Left lung (tissue), 14 donors: ENCODE measurements at places on chromosomes 11 and 22. TPM values are rescaled to one million over a fixed set of nuclear protein-coding genes. Genes with fewer than 3 reads are reported as not detected.

- no peak for DNase-seq
Observed at GRCh38 chr11:117792992-117793391, 4.0 kb downstream of the DSCAML1 start.

DNA sequence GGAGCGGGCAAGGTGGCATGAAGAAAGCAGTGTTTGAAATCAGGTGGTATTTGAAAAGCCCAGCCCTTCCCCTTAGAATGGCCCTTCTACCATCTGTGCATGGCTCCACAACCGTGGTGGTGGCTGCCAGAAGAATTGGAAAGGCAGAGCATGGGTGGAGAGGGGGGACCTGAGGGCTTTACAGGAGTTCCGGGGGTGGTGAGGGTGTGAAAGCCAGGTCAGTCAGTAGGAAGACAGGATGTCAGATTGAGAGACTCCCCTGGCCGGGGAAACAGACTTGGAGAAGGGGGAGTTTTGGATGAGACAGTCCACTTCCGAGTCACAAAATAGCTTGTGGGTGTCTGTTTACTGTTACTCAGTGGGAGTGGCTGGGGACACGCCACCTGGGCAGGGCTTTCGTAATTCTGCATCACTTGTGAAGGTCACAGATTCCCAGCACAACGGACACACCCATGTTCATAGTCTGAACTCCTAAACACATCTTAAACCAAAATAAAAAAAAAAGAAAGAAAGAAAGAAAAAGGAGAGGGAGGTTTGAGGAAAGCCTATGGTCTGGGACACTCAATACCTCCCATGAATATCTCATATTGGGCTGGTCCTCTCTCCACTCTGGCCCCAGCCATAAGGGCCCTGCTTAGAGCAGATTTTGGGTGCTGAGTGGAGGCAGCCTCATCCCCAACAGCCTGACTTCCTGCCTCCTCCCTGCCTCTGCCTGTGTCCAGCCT is 24.4 kb upstream of the SMIM35 start:
- no peak for DNase-seq

DNA sequence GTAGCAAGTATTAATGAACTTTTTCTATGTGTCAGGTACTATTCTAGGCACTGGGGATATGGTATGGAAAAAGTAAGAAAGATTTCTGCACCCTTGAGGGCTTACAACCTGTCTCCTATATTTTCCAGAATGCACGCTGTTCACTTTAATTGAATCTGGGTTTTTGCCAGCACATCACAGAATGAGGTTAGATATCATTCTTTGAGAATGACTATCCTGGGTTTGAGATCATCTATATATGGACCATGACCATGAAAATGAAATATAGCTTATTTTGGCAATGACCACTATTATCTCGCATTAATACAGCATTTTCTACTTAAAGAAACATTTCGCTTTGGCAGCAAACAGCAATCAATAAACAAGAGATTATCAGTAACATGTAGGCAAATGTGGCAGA is 46.9 kb downstream of the C11orf71 start:
- DNase-seq = no peak

DNA sequence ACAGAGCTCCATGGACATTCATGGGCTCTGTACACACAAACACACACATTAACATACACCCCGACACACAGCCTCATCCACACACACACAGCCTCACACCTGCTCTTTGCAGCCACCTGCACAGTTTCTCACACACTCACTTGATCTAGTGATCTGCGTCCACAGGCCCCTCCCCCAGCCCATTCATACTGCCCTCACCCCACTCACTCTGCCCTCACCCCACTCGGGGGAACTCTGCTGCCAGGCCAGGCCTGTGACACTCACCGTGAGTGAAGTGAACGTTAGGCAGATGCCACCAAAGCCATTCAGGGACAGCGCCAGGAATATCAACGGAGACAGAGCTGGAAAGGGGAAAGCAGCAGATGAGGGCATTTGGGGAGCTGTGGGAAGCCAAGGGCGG is 15.0 kb downstream of the SLC43A1 start:
- no peak for DNase-seq

- DNase-seq = no peak
Observed at GRCh38 chr22:35335936-35336781, 36.5 kb downstream of the TOM1 start.

DNA sequence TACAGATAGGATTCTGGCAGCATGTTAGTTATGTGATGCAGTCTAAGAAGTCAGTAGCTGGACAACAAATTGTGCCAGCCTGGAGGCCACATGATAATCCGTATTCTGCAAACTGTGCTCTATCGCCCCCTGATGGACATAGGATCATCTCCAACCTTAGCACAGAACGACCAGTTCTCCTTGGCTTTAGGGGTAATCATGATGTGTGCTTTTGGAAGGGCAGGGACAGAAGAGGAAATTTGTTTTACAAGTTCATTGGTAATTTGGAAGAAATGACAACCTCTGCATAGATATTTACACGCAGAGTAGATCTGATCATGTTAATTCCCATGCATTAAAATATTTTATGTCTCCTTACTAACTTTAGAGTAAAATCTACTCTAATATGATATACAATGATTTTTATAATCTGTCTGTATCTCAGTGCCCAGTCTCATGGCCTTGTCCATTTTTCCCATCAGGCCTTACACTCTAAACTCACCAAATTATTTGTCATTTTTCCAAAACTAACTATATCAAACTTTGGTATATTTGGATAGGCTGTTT is 12.1 kb downstream of the OR10D3 start:
- DNase-seq = no peak

- DNase-seq = no peak
Observed at GRCh38 chr11:34313099-34313517, 44.7 kb downstream of the ABTB2 start.

DNA sequence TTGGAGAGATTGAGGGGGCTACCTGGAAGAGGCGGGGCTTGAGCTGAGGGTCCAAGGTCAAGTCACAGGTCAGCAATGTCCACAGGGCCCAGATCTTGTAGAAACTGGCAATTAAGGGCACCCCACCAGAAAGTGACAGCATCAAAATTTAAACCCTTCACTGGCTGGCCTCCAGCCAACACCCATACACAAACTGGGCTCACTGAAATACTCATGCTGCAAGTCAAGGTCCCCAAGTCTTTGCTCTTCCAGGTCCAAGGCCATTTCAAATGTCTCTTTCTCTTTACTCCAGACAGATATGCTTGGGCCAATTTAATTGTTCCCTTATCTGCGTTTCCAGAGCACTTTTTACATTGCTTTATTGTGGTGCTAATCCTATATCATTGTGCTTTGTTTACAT is 36.4 kb downstream of the LMO2 start:
- no peak for DNase-seq

- DNase-seq = no peak
Observed at GRCh38 chr11:120223793-120224192, 13.0 kb downstream of the OAF start.

- DNase-seq = no peak
Observed at GRCh38 chr22:29208879-29209623, 3.4 kb downstream of the EMID1 start.

- peak; percentile 75 for DNase-seq
Observed at GRCh38 chr22:50620593-50621355, 7.2 kb downstream of the ARSA start.

DNA sequence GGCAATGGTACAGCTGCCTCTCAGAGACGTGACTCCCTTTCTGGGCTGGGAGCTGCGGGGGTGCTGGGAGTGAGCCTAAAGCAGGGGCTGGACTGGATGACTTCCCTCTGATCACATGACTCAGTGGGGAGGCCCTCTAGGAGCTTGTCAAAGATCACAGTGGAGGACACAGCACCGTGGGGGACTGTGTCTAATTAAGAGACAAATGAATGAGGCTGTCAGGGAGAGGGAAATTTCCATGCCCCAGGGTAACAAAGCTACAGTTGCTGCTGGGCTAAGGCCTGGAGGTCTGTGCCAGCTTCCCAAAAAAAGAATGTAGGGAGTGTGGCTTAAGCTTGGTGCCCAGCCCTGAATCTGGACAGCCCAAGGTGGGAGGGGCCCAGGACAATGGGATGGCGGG is 262.8 kb upstream of the PLET1 start:
- no peak for DNase-seq

- no peak for DNase-seq
Observed at GRCh38 chr22:34526681-34527080, 539.3 kb upstream of the ISX start.

GRCh38 chr11:11985954-11986949 is 22.2 kb downstream of the DKK3 start:
- DNase-seq = no peak

- peak; percentile 43 for DNase-seq
Observed at GRCh38 chr11:2797741-2798361, 87.7 kb downstream of the CDKN1C start.

GRCh38 chr11:104443387-104443786 is 279.4 kb upstream of the PDGFD start:
- no peak for DNase-seq

GRCh38 chr11:46918083-46918787 is at the start of gene LRP4:
Gene LRP4 (minus strand): TSS chr11:46918550. CDS start chr11:46918379, 171 bp downstream.
- peak; percentile 69 for DNase-seq

GRCh38 chr11:61131186-61131585 is 28.9 kb downstream of the CD5 start:
- DNase-seq = no peak

DNA sequence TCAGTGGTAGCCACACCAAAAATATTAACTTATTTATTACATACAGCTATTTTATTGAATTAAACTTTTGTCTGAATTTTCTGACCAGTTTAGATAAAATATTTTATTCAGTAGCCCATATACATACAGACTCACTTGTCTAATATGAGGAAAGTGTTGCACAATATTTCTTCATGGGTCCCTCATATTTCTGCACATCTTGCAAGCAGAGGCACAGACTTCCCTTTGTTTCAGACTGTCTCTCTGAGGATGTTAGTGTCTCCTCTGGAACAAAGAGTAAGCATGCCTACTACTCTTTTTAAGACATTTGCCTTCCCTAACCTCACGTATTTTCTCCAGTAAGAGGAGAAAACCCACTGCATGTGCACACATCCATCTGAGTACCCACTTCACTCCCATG is 81.2 kb downstream of the OR5AK2 start:
- DNase-seq = no peak

DNA sequence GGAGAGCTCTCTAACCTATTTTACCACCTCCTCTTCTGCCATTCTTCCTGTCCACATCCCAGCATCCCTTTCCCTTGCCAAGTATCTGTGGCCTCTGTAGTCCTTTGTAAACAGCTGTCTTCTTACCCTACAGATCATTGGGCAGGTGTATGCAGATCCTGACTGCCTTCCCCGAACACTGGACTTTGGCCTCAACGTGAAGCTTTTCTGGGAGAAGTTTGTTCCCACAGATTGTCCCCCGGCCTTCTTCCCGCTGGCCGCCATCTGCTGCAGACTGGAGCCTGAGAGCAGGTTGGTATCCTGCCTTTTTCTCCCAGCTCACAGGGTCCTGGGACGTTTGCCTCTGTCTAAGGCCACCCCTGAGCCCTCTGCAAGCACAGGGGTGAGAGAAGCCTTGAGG is 17.3 kb downstream of the PIK3IP1 start:
- no peak for DNase-seq

- no peak for DNase-seq
Observed at GRCh38 chr11:131185915-131186314, 184.5 kb upstream of the NTM start.

DNA sequence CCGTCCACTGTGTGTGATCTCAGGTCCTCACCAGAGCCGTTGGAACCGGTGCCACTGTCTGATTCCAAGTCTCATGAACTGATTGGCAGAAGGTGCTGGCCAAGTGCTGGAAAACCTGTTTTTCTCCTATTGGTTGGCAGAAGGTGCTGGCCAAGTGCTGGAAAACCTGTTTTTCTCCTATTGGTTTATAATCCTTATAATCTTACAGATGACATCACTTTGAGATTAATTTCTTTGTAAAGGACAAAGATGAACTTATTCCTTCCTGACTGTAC is 1106.3 kb downstream of the BRD1 start:
- DNase-seq = peak; percentile 24

- peak; percentile 72 for DNase-seq
Observed at GRCh38 chr11:36455658-36456111, 54.4 kb downstream of the TRAF6 start.

DNA sequence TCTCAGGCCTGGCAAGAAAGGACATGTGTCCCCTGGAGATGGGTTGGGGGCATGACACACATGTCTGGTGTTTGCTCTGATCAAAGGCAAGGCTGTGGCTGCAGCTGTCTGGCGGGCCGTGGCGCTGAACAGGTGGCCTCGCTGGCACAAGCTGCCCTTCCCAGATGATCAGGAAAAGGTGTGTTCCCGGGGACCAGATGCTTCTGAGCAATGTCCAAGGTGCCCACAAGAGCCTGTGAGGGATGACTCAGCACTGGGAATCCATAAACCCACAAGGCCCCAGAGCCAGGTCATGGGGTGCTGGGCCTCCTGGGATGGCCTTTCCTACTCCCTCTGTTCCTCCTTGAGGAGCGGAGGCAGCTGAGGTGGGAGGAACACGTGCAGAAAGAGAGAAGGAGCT is 9.7 kb upstream of the LRP5 start:
- no peak for DNase-seq

GRCh38 chr11:58622344-58622743 is at the start of gene CNTF:
Gene CNTF (plus strand): TSS chr11:58622665. CDS start chr11:58622753, 88 bp downstream.
- DNase-seq = no peak

GRCh38 chr11:121356357-121356756 is 63.8 kb downstream of the SC5D start:
- no peak for DNase-seq

GRCh38 chr11:15468466-15468865 is 353.7 kb downstream of the INSC start:
- DNase-seq = no peak

- no peak for DNase-seq
Observed at GRCh38 chr11:10913075-10913474, 55.2 kb upstream of the ZBED5 start.

DNA sequence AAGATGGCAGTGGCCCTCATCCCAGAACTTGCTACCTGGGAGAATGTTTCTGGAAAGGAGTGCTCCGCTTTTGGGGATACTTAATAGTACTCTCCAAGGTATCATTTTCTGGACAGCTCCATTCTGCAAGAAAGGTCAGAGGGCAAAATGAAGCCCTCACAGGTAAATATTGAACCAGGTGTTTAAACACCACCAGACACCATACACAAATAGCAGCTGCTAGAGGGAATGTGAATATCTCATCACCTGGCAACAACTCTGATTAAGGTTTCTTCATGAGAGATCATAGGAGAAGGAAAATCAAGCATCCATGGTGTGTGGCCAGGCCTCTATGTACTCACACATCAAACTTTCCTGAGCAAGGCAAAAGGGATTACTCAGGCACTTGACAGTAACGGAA is 226.1 kb upstream of the FAT3 start:
- no peak for DNase-seq

- no peak for DNase-seq
Observed at GRCh38 chr11:13366266-13367026, 88.9 kb downstream of the BMAL1 start.

GRCh38 chr11:26198532-26199096 is 133.3 kb upstream of the ANO3 start:
- DNase-seq = no peak

Gene LRP5
- 48.9 TPM for total RNA-seq

Gene FAM227A
- total RNA-seq = 3.1 TPM

Gene PARVB
- total RNA-seq = 53.7 TPM

Gene TCF20
- 35.0 TPM for total RNA-seq

Gene PATE2
- total RNA-seq = not detected

Gene MGAT3
- total RNA-seq = 6.7 TPM

Gene KRTAP5-2
- not detected for total RNA-seq

Gene IL10RA
- 21.2 TPM for total RNA-seq

Gene GLYATL2
- not detected for total RNA-seq

Gene TCN2
- 48.0 TPM for total RNA-seq

Gene MPPED2
- 0.79 TPM for total RNA-seq
